ENCODE measurements at places on chromosomes 12 and 14.

DNA sequence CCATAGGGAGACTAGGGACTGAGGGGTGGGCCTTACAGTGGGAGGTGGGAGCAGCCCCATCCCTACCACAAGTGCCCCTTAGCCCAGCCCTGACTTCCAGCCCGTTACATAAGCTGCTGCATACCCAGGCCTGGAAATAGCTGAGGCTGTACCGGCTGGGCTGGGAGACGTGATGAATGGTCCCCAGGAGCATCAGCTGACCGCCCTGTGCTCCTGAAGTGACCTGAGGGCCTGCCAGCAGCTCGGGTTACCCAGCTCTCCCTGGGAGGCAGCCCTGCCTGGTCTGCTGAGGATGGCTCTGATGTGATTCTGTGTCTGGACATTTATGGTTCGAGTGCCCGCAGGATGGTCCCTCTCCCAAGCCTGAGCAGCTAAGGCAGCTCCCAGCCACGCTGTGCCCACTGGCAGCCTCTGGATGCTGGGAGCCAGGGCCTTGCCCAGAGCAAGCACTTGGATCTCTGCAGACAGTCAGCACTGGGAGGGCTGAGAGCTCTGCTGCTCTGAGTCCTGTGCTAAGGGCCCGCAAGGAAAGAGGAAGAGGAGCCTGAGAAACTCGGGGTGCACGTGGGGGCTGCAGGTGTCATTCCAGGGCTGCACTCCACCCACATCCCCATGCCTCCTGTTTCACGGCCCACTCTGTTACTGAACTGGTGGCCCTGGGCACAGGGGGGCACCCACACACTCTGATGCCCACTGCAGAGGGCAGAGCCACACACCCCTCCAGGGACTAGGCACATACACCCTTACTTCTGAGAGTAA is 20.5 kb downstream of the TAMALIN start:
- DNase-seq, result no peak

- DNase-seq, result no peak
Measured at GRCh38 chr12:106964526-106964925, 8.8 kb downstream of the TMEM263 start.

- DNase-seq, result peak; percentile 8
Measured at GRCh38 chr14:81565441-81566290, 32.0 kb upstream of the SEL1L start.

DNA sequence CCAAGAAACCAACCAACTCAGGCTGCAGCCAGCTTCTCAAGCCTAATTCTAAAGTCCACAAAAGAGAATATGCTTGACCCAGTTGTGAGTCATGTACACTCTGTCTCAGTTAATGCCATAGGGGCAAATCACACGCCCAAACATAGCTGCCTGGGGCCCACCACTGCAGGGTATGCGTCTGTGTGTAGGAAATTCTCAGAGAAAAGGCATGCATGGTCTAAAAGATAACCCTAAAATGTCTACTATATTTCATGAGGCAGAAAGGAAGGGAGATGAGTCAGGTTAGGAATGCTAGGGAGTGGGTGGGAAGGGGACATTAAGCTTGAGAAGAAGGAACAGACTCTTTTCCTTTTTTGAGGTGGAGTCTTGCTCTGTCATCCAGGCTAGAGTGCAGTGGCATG is 22.3 kb upstream of the SPTLC2 start:
- DNase-seq, result no peak

DNA sequence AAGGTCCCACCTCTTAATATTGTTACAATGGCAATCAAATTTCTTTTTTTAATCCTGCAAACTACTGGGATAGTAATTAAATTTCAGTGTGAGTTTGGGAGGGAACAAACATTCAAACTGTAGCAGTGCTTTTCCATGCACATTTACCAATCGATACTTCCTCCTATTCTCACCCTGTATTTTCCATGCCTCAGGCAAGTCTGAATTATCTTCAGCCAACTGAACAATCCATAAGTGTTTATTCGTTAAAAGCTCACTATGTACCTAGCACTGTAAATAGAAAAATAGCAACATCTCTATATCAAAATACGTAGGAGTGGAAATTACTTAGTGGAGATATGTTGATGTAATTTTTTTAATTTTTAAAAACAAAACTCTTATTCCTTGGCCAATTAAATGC is 43.5 kb downstream of the CCDC177 start:
- DNase-seq, result no peak

Measured in DMS 273 treated with DMSO at 0.1 percent for 48 hours (cell line).